IgD-negative memory B cell (primary cell): ENCODE measurements at places on chromosomes 6 and 20. TPM values are rescaled to one million over a fixed set of nuclear protein-coding genes. Genes with fewer than 3 reads are reported as not detected.

Gene OGFRL1
- polyA plus RNA-seq, result 2.7 TPM

Gene TRERF1
- 1.6 TPM for polyA plus RNA-seq

Gene SIRPB1
- polyA plus RNA-seq, result 2.0 TPM

Gene SLPI
- not detected for polyA plus RNA-seq

Gene MRPS26
- 84.4 TPM for polyA plus RNA-seq

Gene HELZ2
- 7.9 TPM for polyA plus RNA-seq

Gene PDYN
- not detected for polyA plus RNA-seq
